ENCODE measurements at places on chromosomes 6 and 20.

GRCh38 chr6:36000451-36000850 lies 24.0 kb downstream of the SLC26A8 start:
- H3K4me3 ChIP-seq: no peak overlapping the region
- no peak overlapping the region for H3K27ac ChIP-seq
- H3K27me3 ChIP-seq: no peaks in the 10 kb centered on the region
- no peaks in the 10 kb centered on the region for H3K36me3 ChIP-seq
- no peak for DNase-seq

DNA sequence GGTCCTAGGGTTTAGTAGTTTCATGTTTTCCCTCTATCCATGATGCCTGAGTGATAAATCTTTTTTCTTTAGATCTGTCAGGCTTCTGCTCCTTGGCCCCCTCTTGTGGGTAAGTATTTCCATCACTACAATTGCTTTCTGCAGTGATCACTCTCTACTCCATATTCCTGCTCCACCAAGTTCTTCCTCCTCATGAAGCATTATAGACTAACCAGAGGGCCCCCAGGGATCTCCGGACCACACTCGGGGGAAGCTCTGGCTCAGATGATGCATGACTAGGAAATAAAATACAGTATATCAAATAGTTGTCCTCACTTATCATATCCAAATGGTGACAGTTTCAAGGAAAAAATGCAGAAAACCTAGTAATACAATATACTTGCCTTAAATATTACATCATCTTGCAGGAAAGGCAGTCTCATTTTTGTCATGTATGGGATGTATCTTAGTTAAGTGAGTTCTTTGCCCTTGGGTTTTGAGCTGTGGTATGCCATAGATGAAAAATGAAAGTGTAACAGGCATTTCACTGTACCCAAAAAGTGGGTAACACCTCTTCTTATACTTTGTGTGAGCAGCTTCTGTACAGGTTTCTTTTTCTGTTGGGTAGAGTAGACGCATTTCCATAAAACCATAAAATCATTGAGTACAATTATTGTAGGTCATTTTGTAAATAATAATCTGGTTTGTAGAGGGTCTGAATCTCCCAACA lies 200.9 kb upstream of the EYA4 start:
- no peak for DNase-seq
- no peaks in the 10 kb centered on the region for H3K36me3 ChIP-seq
- no peaks in the 10 kb centered on the region for H3K27me3 ChIP-seq
- H3K4me3 ChIP-seq: no peak overlapping the region
- no peak overlapping the region for H3K27ac ChIP-seq
- no peaks in the 10 kb centered on the region for H3K4me1 ChIP-seq

DNA sequence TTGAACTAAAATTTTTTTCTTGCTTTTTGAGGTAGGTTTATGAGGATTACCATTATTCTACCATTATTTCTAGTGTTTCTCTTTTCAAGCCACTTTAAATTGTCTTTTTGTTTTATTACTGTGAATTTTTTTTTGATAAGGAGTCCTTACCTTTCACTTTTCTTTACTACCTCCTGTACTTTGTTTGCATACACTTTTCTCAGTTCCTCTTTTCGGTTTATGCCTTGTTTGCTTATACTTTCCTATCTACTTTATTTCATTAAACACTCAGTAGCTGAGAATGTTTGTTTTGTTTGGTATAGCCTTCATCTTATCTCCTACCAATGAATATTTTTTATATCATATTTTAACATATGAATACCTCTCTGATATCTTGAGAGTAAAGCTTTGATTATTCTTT lies 147.9 kb downstream of the TFAP2B start:
- H3K4me3 ChIP-seq: no peak overlapping the region
- no peaks in the 10 kb centered on the region for H3K4me1 ChIP-seq
- DNase-seq: no peak

DNA sequence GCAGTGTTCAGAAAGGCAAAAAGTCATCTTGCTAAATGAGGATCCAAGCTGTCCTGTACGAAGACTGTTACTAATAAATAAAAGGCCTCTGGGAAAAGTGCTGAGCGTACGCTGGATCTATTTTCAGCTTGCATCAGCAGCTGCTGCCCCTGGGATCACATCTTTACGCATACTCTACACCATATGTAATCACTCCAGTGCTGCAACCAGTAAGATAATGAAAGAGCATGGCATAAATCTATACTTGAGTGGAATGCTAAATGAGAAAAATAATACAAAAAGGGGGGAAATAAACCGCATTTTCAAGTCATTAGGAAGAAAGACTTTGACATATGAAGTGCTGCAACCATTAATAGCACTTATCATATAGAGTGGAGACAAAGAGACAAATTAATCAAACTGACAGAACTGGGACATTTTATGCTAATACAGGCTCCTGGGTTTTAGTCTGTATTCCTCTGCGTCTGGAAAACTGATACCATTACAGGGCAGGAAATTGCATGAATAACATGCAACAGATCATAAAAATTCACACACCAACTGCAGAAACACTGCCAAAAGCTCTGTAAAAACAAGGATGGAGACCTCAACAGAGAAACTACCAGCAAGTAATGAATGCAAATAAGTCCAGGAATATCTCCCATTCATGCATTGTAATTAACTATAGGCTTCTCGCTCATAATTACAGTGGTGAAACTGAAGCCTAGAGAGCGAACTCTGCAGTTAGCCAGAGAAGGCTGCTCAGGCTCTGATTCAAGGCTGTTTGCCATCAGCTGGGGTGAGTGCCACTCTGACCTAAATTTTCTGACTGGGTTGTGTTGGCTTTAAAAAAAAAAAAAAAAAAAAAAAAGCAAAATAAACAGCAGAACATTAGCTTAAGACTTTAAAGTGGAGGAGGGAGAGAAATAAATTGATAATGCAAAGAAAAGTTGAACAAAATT lies 83.8 kb downstream of the GJA10 start:
- no peaks in the 10 kb centered on the region for H3K36me3 ChIP-seq
- no peaks in the 10 kb centered on the region for H3K27me3 ChIP-seq
- DNase-seq: no peak
- H3K4me1 ChIP-seq: no peaks in the 10 kb centered on the region
- no peak overlapping the region for H3K4me3 ChIP-seq

DNA sequence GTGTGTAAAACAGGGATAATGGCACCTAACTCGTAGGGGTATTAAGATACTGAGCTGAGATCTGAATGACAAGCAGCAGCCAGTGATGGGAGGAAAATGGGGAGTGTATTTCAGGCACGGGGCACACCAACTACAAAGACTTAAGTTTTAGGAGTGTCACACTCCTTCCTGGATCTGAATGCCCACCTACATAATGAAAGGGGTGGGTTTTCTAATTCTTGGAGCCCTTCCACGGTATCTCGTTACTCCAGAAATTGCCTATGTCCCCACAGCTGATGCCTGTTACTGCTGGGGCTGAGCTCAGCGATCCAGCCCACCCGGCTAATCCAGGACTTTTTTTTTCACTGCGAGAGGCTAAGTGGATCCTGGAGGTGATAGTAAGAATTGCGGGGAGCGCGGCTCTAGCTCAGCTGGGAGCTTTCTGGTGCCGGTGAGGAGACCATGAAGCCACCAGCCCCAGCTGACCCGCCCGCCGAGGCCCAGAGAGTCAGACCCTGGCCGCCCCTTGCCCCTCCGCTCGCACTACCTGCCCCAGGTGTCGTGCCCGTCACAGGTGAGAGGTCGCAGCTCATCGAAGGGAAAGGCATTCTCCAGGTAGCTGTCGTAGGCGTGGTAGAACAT lies 727 bp downstream of the EDEM2 start:
- peak overlapping the region; percentile 9 for H3K27ac ChIP-seq
- peak overlapping the region; percentile 95 for H3K4me3 ChIP-seq
- H3K36me3 ChIP-seq: no peaks in the 10 kb centered on the region
- no peaks in the 10 kb centered on the region for H3K27me3 ChIP-seq
- peaks cover 2% of the 10 kb centered on the region for H3K4me1 ChIP-seq

GRCh38 chr6:134662077-134662700 lies 287.7 kb downstream of the ALDH8A1 start:
- no peak for DNase-seq
- H3K27me3 ChIP-seq: no peaks in the 10 kb centered on the region
- no peaks in the 10 kb centered on the region for H3K36me3 ChIP-seq
- H3K4me3 ChIP-seq: no peak overlapping the region

GRCh38 chr20:58522666-58523065 lies 7.5 kb upstream of the APCDD1L start:
- H3K27ac ChIP-seq: no peak overlapping the region
- no peaks in the 10 kb centered on the region for H3K27me3 ChIP-seq
- H3K4me3 ChIP-seq: no peak overlapping the region

Measured in H9 (cell line).